ENCODE measurements at places on chromosomes 1 and 21.

- no peak for DNase-seq
These were observed 11.6 kb downstream of the AHDC1 start for GRCh38 chr1:27592232-27592930.

DNA sequence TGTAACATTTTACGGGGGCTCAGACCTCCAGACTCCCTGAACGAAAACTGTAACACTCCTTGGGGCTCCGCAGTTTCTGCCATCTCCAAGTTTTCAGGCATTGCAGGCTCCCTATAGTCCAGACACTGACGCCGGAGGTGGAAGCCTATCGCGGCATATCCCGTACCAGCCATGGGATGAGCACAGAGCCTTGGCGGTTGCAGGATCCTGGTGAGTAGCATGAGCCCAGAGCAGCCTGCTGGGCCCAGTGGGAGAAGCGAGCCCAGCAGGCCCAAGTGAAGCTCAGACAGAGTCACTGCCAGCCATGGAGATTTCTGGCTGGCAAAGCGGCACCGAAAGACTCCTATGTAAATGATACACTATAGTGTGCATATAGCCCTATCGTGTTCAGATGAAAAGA, 446.8 kb downstream of the COL11A1 start:
- DNase-seq, result no peak

- DNase-seq, result no peak
These were observed 3.4 kb upstream of the AHDC1 start for GRCh38 chr1:27607239-27607804.

DNA sequence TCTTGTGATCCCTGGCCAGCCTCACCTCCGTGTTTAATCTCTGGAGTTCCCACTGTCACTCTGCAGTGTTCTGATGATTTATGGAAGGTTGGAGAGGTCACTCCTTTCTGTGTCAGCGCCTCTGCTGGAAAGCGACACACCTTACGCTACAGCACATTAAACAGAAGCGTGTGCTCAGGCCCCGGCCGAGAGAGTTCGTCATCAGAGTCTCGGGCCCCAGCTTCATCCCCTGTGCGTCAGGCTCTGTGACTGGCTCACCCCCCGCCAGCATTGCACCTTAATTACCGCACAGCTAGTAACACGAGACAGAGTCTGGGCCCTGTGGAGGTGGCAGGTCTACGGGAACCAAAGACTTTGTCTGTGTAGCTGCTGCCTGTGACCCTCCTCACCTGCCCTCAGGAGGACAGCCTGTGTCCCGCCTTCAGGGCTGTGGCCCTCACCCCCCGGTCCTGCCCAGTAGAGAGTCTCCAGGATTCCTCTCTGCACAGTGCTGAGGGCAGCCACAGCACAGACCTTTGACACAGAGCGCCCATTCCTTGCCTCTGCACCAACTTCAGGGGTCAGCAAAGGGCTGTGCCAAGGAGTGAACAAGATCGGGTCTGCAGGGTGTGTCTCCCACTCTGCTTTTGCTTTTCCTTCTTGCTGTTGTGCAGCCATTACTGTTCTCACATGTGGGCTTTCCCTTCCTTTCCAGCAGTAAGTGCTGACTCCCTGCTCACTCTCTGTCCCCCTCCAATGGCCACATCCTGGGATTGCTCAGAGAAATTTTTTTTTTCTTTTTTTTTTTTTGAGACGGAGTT, 157.6 kb downstream of the PGBD5 start:
- no peak for DNase-seq

DNA sequence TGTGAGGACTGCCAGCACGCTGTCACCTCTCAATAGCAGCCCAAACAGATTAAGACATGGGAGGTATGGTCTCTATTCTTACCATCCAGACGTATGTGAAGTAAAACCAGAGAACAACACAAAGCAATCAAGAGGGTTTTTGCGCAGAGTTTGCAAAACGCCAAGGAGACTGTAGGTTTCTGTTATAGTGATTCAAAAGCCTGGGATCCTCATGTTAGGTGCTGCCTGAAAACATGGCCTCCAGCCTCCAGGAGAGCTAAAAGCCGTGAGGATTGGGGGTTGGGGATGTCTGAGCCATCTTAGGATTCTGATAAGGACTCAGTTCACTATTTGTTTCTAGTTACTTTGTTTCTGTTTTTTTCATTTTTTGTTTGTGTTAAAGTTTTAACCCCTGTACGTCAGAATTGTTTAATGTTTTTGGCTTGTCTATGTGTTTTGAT, 4.2 kb upstream of the CCT8 start:
- DNase-seq, result no peak

- DNase-seq, result no peak
These were observed 22.9 kb downstream of the DDX20 start for GRCh38 chr1:111778541-111779051.

DNA sequence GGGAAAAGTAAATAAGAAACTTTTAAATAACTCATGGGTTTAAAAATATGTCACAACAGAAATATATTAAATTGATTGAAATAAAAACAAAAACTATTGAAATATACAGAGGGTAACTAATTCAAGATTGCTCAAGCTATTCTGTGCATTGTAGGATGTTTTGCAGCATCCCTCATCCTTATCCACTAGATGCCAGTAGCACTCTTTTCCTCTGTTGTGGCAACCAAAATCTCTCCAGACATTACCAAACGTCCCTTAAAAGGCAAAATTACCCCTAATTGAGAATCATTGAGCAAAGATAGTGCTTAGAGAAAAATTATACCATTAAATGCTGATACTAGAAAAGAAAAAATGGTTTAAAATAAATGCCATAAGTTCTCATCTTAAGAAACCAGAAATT, 682.6 kb downstream of the RWDD3 start:
- no peak for DNase-seq
